A375 (cell line): ENCODE measurements at places on chromosomes 5 and 9. TPM values are rescaled to one million over a fixed set of nuclear protein-coding genes. Genes with fewer than 3 reads are reported as not detected.

The POLE3 gene
- 70.6 and 80.4 TPM in 2 replicates for total RNA-seq

The EFNA5 gene
- total RNA-seq, result 4.1 and 4.3 TPM in 2 replicates

The SPINK1 gene
- not detected in 2 replicates for total RNA-seq

The OSTF1 gene
- total RNA-seq, result 17.0 and 19.4 TPM in 2 replicates

The SV2C gene
- not detected in 2 replicates for total RNA-seq

The PROP1 gene
- total RNA-seq, result not detected in 2 replicates

The PCDH12 gene
- 0.15 and 0.21 TPM in 2 replicates for total RNA-seq

The LVRN gene
- 0.08 TPM in 1 of 2 replicates, not detected in the other for total RNA-seq

The TRIM52 gene
- total RNA-seq, result 6.5 and 9.9 TPM in 2 replicates

The F12 gene
- 5.4 and 5.5 TPM in 2 replicates for total RNA-seq

The TCF7 gene
- 0.72 and 2.7 TPM in 2 replicates for total RNA-seq

The PDE6A gene
- total RNA-seq, result 0.11 and 0.49 TPM in 2 replicates

The MARCOL gene
- total RNA-seq, result not detected in 2 replicates

The MSMP gene
- total RNA-seq, result not detected in 2 replicates

The PAEP gene
- total RNA-seq, result 0.27 and 0.41 TPM in 2 replicates

The AK8 gene
- total RNA-seq, result 0.05 and 0.68 TPM in 2 replicates

The SH3RF2 gene
- 0.15 and 0.58 TPM in 2 replicates for total RNA-seq

The IFNA13 gene
- total RNA-seq, result not detected in 2 replicates

The ZNF608 gene
- 18.5 and 23.3 TPM in 2 replicates for total RNA-seq

The IL5 gene
- total RNA-seq, result not detected in 2 replicates

The PCA3 gene
- total RNA-seq, result not detected in 2 replicates

The SH3GL2 gene
- 1.8 and 2.4 TPM in 2 replicates for total RNA-seq
